NCI-H2227 treated with DMSO at 0.1 percent for 48 hours (cell line): ENCODE measurements at places on chromosomes 6 and 20.

- DNase-seq: no peak
Observed at GRCh38 chr6:137707038-137707589, 159.9 kb upstream of the TNFAIP3 start.

GRCh38 chr6:658244-658643 lies 1.3 kb upstream of the HUS1B start:
- DNase-seq: no peak

- DNase-seq: peak; percentile 30
Observed at GRCh38 chr6:121436960-121437850, 1.8 kb downstream of the GJA1 start.

DNA sequence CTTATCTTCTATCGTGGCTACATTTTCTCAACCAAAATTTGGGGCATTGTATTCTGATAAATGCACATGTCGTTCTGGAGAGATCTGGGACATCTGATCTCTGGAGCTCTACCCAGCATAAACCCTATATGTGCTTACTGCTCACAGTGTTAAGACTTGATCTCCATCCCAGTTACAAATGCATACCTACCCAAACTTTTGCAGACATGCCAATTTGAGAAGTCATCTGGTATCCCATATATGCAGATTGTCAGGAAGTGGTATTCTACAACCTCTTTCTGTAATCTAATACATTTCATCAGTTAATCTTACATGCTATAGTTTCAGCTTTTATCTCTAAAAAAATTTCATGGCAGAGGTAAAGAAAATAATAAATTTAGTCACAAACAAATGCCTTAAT lies 11.2 kb downstream of the BAG2 start:
- no peak for DNase-seq

DNA sequence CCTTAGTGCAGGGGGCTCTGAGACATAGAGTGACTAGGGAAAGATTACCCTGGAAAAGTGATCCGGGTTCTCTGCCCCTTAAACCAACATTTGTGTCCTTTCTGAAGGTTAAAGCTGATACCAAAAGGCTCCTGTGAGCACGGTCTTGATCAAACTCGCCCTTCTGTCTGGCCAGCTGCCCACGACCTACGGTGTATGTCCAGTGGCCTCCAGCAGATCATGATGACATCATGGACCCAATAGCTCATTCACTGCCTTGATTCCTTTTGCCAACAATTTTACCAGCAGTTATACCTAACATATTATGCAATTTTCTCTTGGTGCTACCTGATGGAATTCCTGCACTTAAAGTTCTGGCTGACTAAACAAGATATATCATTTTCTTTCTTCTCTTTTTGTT lies 6.8 kb downstream of the ULBP2 start:
- no peak for DNase-seq

DNA sequence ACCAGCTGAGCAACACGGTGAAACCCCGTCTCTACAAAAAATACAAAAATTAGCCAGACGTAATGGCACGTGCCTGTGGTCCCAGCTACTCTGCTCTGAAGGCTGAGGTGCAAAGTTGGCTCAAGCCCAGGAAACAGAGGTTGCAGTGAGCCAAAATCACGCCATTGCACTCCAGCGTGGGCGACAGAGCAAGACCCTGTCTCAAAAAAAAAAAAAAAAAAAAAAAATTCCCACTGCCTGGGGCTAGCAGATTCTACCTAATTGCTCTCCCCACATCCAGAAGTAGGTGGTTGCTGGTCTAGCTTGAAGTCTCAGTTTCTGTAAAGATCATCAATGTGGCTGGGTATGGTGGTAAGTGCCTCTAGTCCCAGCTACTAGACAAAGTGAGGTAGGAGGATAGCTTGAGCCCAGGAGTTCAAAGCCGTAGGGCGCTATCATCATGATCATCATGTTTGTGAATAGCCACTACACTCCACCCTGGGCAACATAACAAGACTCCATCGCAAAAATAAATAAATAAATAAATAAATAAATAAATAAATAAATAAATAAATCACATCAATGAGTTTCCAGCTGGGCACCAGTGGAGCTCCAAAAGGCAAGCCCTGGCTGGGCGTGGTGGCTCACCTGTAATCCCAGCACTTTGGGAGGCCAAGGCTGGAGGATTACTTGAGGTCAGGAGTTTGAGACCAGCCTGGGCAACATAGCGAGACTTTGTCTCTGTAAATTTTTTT lies 6.3 kb upstream of the AP5S1 start:
- DNase-seq: no peak

- DNase-seq: no peak
Observed at GRCh38 chr6:47245745-47246371, 63.8 kb downstream of the TNFRSF21 start.

- DNase-seq: no peak
Observed at GRCh38 chr6:44737341-44737740, 349.8 kb downstream of the CDC5L start.

GRCh38 chr6:10557913-10558312 lies 36.8 kb downstream of the GCNT2 start:
- no peak for DNase-seq

GRCh38 chr6:129695373-129696027 lies 14.5 kb downstream of the ARHGAP18 start:
- DNase-seq: no peak

GRCh38 chr6:43834528-43835155 lies 64.6 kb downstream of the VEGFA start:
- DNase-seq: no peak

DNA sequence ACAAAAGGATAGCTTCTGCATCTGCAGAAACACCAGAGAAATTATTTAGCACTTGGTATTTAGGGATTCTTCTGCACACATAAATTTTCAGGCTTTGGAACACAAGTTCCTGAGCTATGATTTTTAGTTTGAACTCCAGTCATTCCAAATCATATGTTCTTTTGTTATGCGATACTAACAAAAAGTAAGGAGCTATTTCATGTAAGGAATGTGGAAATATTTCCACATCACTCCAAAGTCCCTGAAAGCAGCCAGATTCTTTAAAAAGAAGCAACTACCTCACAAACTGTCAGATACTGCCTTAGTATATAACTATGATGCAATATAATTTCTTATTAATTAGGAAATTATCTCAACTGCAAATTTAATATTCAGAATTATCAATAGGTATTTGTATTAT lies 106.9 kb downstream of the RNGTT start:
- no peak for DNase-seq

DNA sequence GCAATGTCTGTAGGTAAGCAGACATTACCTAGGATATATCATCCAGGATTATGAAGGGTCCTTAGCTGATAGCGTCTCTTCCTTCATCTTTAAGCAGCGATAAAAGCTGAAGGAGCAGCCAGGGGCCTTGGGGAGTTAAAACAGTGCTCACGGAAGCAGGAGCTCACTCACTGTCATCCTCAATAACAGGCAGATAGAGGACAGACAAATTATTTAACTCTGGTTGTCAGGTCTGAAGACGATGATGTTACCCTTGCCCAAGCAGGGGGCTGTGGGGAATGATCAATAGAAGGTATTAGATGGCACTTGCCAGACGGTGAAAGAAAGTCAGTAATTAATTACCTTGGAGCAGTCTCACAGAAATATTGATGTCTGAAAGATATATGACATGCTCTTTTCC lies 12.6 kb upstream of the SPATS1 start:
- DNase-seq: no peak

GRCh38 chr20:45187693-45188092 lies 13.0 kb downstream of the PI3 start:
- DNase-seq: no peak

DNA sequence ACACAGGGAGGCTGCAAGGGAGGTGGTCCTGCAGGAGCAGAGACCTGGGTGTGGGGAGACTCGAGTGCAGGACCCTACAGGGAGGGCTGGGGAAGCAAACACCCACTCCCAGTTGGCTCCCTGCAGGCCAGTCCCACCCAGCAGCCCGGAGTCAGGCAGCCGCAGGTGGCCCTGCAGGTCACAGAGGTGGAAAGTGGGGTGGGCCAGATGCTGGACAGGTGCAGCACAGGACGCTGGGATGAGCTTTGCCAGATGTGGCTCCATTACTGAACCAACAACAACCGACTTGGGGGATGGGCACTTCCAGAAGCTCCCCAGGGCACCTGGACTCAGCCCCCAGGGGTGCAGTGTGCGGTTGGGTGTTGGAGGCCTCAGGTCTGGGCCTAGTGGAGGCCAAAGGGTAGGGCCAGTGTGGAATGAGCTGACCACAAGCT lies 26.6 kb upstream of the MYT1 start:
- no peak for DNase-seq

DNA sequence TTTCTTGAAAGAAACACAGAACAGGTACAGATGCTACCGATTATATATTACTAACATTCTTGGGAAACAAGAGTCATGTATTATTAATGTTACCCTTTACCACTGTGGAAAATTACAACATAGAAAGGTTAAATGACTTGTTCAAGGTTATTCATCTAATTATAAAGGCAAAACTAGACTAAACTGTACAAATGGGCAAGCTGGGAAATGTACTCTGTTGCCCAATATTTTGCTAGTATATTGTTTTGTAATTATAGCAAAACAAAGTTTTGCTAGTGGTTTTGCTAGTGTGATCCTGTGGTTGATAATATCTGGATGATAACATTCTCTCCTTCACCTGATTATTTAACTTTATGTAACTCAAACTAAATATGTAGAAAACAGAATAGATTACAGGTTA lies 96.5 kb downstream of the TINAG start:
- no peak for DNase-seq

DNA sequence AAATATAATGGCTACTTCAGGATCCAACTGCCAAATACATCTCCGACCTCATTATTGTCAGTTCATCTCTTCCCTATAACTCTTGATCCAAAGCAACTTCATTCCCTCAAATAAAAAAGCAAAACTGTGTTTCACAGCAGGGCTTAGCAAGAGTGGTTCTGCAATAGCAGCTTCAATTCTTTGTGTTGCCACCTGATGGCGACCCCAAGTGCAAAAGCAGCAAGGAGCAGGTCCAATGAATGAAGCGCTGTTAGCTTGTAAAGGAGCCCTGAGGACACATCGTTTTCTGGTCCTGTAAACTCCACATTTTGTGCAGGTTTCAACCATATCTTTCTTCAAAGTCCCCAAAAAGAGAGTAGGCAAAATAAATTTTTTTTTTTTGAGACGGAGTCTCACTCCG lies 19.6 kb downstream of the RTN4IP1 start:
- no peak for DNase-seq

DNA sequence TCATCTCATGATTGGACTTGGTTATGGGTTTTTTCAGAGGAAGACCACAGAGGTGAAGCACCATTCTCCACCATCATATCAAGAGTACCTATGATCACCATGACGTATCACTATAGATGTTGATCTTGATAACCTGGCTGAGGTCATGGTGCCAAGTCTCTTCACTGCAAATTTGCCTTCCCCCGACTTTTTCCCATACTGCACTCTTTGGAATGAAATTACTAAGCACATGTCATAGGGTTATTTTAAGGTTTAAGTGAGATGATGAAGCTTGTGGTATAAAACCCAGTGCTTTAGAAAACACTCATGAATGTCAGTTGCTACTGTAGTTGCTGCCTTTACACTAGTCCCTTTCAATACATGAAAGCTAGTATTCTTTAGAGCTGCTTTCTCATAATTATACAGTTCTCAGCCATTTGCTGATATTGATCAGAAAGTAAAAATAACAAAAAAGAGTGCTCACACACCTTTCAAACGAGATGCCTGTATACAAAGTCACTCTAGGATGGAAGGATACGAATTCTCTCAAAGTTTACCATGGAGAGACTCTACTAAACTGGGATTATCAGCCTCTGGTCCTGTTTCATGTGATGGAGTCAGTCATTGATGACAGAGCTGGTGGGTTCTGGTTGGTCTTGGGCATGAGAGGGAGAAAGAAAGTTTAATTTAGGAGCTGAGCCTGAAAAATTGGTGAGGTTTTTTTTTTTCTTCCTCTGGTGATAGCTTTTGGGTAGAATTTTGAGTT lies 228.1 kb downstream of the PRL start:
- DNase-seq: no peak

- no peak for DNase-seq
Observed at GRCh38 chr6:157249826-157250225, 73.5 kb downstream of the TMEM242 start.

- DNase-seq: no peak
Observed at GRCh38 chr6:114431641-114432040, 88.8 kb upstream of the HS3ST5 start.

- DNase-seq: no peak
Observed at GRCh38 chr6:91161246-91161645, 574.4 kb upstream of the MAP3K7 start.

- DNase-seq: no peak
Observed at GRCh38 chr6:166670013-166670412, 43.0 kb upstream of the RPS6KA2 start.

- no peak for DNase-seq
Observed at GRCh38 chr20:50392138-50392866, 117.9 kb upstream of the PTPN1 start.

GRCh38 chr6:11044712-11045167 lies 635 bp upstream of the ELOVL2 start:
- no peak for DNase-seq

DNA sequence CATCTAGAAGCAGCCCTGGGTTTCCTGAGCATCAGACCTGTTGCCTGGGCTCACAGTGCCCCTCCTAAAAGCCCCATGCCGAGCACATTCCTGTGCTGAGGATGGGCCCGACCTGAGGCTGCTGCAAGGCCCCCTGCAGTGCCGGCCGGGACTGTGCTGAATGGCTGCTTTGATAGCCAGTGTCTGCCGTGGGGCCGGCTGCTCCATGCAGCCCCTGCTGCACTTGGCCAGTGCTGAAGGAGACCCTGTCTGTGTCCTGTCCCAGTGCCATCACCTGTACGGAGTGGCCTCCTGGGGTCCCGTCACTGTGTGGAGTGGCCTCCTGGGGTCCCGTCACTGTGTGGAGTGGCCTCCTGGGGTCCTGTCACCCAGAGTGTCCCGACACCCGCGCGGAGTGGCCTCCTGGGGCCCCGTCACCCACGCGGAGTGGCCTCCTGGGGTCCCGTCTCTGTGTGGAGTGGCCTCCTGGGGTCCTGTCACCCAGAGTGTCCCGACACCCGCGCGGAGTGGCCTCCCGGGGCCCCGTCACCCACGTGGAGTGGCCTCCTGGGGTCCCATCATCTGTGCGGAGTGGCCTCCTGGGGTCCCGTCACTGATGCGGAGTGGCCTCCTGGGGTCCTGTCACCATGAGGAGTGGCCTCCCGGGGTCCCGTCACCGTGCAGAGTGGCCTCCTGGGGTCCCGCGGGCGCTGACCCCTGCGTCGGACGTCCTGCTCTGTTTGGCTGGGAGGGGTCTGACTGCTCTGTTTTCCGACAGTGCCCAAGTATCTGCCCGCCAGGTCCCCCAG lies 7.0 kb downstream of the COL9A3 start:
- DNase-seq: no peak
